ENCODE measurements at places on chromosomes 6 and 20.

- H3K4me3 ChIP-seq = no peak overlapping the region
- H3K36me3 ChIP-seq = no peaks in the 10 kb centered on the region
- H3K4me1 ChIP-seq = peaks cover 10% of the 10 kb centered on the region
- H3K27ac ChIP-seq = no peak overlapping the region
- peaks cover 51% of the 10 kb centered on the region for H3K27me3 ChIP-seq
These were observed 135.5 kb downstream of the LY86 start for GRCh38 chr6:6723921-6724538.

GRCh38 chr6:3159805-3160781 lies 2.7 kb upstream of the TUBB2A start:
- H3K27ac ChIP-seq = peak overlapping the region; percentile 87
- peaks cover 9% of the 10 kb centered on the region for H3K27me3 ChIP-seq
- DNase-seq = peak; percentile 70
- H3K36me3 ChIP-seq = peaks cover 21% of the 10 kb centered on the region
- peak overlapping the region; percentile 73 for H3K4me3 ChIP-seq

- DNase-seq = no peak
- H3K4me3 ChIP-seq = no peak overlapping the region
- H3K4me1 ChIP-seq = no peaks in the 10 kb centered on the region
- H3K27ac ChIP-seq = no peak overlapping the region
- H3K36me3 ChIP-seq = no peaks in the 10 kb centered on the region
- no peaks in the 10 kb centered on the region for H3K27me3 ChIP-seq
These were observed 17.6 kb upstream of the MBOAT1 start for GRCh38 chr6:20229881-20230280.

- no peak overlapping the region for H3K4me3 ChIP-seq
- H3K36me3 ChIP-seq = no peaks in the 10 kb centered on the region
- H3K27ac ChIP-seq = no peak overlapping the region
- H3K4me1 ChIP-seq = no peaks in the 10 kb centered on the region
These were observed 136.1 kb upstream of the THEMIS start for GRCh38 chr6:128036808-128037570.

GRCh38 chr6:32087574-32088486 lies 21.3 kb downstream of the TNXB start:
- peaks cover 7% of the 10 kb centered on the region for H3K4me1 ChIP-seq
- no peak overlapping the region for H3K4me3 ChIP-seq
- no peak overlapping the region for H3K27ac ChIP-seq
- H3K36me3 ChIP-seq = no peaks in the 10 kb centered on the region

DNA sequence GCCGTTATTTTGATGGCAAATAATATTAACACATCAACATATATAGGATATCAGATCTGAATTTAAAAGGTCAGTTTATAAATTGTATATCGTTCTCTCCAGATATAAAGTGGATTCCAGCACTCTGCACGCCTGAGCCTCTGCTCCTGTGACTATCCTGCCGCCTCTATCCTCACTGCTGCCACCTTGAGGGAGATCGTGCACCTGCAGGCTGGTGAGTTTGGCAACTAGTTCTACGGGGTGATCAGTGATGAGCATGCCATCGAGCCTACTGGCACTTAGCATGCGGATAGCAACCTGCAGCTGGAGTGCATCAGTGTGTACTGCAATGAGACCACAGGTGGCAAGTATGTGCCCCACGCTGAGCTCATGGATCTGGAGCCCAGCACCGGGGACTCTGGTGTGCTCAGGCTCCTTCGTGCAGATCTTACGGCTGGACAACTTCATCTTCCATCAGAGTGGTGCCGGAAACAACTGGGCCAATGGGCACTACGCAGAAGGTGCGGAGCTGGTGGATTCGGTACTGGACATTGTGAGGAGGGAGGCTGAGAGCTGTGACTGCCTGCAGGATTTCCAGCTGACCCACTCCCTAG lies 84.9 kb downstream of the FBXO5 start:
- no peaks in the 10 kb centered on the region for H3K36me3 ChIP-seq
- no peak overlapping the region for H3K4me3 ChIP-seq

DNA sequence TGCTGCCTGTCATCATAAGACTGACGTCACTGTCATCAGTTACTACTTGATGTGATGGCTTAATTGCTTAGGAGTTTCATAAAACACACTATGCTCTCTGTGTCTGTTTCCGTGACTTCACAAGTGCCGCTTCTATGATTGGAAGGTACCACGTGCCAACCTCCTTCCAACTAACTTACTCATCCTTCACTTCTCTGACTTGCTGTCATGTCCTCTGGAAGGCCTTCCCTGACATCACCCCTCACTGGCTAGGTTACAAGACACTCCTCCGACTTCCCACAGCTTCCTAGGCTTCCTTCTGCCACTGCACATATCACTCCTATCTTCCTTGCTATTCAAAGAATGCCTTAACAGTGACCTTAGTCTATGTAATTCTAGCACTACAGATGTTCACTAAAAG lies 20.4 kb downstream of the SERINC3 start:
- H3K27ac ChIP-seq = peak overlapping the region; percentile 2
- no peak for DNase-seq
- H3K4me1 ChIP-seq = peaks cover 3% of the 10 kb centered on the region
- H3K27me3 ChIP-seq = no peaks in the 10 kb centered on the region
- H3K4me3 ChIP-seq = no peak overlapping the region
- H3K36me3 ChIP-seq = peaks cover 94% of the 10 kb centered on the region

- no peaks in the 10 kb centered on the region for H3K27me3 ChIP-seq
- peaks cover 5% of the 10 kb centered on the region for H3K36me3 ChIP-seq
- peak; percentile 52 for DNase-seq
- peak overlapping the region; percentile 73 for H3K4me3 ChIP-seq
These were observed 109.7 kb downstream of the LRFN2 start for GRCh38 chr6:40477246-40478126.

DNA sequence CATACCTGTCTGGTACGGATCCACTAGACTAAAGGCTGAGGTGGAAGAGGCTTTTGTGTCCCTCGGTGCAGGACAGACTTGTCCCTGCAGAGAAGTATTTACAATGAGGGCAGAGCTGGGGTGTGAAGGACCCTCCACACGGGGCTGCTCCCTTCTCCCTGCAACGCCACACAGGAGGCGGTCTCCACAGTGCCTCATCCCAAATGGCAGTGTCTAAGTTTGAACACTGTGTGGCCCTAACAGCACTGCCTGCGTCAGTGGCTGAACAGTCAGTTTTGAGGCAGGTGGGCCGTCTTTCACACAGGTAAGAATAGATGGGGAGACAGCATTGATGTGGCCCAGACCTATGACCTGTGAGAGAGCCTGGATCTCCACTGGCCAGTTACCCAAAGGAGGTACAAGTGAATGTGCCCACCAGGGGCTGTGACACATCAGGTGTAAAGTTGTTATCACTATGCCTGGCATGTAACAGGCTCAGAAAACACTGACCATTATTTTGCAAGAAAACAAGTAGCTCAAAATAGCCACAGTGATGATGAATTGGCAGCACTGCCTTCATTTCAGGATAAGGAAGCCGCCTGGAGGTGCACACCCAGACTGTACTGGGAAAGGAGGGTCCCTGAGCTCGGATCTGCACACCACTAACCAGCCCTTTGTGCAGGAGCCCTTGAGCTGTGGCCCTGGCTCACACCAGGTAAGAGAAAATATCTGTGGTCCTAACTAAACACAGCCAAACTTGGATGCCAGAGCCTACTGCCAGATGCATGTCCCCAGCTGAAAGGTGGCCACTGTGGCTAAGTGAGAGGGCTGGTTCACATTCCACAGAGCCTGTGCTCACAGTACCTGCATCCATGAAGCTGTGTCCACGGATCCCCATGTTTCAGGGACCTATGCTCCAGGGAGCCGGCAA lies 246.7 kb downstream of the DLL1 start:
- peaks cover 27% of the 10 kb centered on the region for H3K27me3 ChIP-seq
- H3K4me3 ChIP-seq = no peak overlapping the region
- H3K27ac ChIP-seq = no peak overlapping the region
- H3K36me3 ChIP-seq = no peaks in the 10 kb centered on the region

DNA sequence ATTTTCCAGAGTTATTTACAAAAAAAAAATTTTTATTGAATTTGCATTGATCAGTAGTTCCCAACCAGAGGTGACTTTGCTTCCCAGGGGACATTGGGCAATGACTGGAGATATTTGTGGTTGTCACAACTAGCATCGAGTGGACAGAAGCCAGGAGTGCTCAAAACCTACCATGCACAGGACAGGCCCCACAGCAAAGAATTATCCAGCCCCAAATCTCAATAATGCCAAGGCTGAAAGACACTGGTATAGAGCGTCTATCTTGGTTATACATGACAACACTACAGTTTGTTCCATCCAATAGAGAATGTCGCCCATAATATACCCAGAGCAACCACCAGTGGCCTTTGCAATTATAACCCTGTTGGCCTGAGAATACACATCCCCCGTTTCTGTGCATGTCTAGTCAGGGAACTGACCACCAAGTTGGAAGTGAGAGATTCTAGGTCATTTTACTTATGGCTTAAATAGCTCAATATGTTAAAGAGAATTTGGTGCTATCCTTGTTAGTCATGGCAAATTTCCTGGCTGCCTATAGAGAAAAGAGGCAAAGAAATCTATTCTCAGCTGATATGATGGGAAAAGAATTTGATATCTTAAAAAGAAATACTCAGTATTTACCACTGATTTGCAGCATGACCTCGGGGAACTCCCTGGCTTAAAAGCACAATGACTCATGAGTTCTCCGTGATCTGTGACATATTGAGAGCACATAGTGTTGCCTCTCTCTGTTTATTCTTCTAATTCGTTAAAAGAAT lies 76.0 kb upstream of the ADTRP start:
- H3K4me1 ChIP-seq = peaks cover 4% of the 10 kb centered on the region
- no peak overlapping the region for H3K27ac ChIP-seq
- DNase-seq = no peak
- H3K36me3 ChIP-seq = no peaks in the 10 kb centered on the region

- DNase-seq = no peak
- no peaks in the 10 kb centered on the region for H3K36me3 ChIP-seq
- no peak overlapping the region for H3K27ac ChIP-seq
- H3K4me3 ChIP-seq = no peak overlapping the region
- peaks cover 6% of the 10 kb centered on the region for H3K4me1 ChIP-seq
- H3K27me3 ChIP-seq = no peaks in the 10 kb centered on the region
These were observed 77.2 kb downstream of the BACH2 start for GRCh38 chr6:90219209-90219985.

GRCh38 chr6:89173634-89174033 lies 27.8 kb downstream of the PM20D2 start:
- H3K27ac ChIP-seq = no peak overlapping the region
- no peaks in the 10 kb centered on the region for H3K4me1 ChIP-seq
- no peak for DNase-seq
- H3K27me3 ChIP-seq = peaks cover under 1% of the 10 kb centered on the region
- H3K36me3 ChIP-seq = no peaks in the 10 kb centered on the region

All from effector memory CD8-positive, alpha-beta T cell (primary cell).